Stimulated activated naive CD8-positive, alpha-beta T cell treated with anti-CD3 and anti-CD28 coated beads, Interleukin-15, Interleukin-2, amounts not matched to agents 100 U/mL and 50 U/mL, for 24 hours (primary cell): ENCODE measurements at places on chromosomes 3 and 15.

DNA sequence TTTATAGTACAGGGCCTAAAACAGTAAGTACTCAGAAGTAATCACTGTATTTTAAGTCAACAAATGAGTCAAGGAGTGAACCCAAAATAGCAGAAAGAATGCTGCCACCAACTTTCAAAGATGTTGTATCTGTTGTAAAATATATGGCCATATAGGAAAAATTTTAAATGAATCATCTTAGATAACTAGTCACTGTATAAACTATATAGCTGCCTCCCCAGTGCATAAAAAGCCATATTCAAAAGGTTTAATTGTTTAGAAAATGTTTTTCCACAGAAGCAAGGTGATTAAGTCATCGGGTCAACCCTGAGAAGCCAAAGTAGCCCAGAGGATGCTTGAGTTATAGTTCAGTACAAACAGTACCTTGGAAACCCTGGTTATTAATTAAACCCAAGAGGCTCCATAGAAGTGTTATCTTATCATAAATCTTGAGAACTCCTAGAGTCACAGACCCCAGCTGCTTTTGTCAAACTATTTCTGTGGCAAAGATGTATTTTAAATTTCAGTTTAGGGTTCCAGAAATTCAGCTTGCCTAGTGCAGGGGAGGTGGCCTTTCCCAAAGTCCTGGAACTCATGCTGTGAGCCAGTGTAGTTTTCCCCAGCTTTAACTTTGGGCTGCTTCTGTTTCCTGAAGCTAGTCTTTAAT lies 39.2 kb downstream of the MBNL1 start:
- DNase-seq, result no peak

- DNase-seq, result no peak
Measured at GRCh38 chr3:18079739-18080138, 337.3 kb upstream of the TBC1D5 start.

- DNase-seq, result peak; percentile 69
Measured at GRCh38 chr15:90845201-90845949, 23.0 kb upstream of the FURIN start.

DNA sequence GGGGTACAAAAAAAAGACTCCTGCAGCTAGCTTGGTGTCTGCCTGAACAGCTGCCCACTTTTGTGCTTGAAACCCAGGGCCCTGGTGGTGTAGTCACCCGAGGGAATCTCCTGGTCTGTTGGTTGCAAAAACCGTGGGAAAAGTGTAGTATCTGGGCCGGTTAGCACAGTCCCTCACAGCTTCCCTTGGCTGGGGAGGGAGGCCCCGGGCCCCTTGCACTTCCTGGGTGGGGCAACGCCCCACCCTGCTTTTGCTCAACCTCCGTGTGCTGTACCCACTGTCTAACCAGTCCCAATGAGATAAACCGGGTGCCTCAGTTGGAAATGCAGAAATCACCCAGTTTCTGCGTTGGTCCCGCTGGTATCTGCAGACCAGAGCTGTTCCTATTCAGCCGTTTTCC lies 211.7 kb upstream of the ZPLD1 start:
- DNase-seq, result no peak

DNA sequence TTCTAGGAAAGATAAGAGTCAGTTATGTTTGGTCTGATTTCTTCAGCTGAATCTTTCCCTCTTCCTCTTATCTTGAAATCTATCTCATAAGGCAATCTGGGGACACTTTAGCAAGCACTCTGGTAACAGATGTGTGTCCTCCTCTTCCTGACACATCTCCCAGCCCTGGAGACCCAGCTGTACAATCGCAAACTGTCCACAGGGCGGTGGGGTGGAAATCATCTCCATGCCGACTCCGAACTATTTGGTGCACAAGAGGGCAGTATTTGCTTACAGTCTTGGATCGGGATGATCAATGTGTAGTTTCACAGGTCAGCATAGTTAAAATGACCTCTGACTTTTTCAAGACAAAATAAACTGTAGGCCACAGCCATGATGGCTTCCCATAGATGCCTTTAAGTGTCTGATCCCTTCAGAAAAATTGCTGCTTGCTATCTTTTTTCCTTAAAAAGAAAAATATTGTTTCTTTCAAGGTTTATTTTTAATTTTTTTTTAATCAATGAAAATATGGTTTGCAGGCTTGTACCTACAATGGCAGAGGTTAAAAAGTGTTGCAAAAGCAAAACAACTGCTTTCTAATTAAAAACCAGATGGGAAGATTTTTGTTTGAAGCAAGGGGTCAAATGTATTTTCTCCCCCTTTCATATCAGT lies 17.7 kb downstream of the EEFSEC start:
- no peak for DNase-seq

DNA sequence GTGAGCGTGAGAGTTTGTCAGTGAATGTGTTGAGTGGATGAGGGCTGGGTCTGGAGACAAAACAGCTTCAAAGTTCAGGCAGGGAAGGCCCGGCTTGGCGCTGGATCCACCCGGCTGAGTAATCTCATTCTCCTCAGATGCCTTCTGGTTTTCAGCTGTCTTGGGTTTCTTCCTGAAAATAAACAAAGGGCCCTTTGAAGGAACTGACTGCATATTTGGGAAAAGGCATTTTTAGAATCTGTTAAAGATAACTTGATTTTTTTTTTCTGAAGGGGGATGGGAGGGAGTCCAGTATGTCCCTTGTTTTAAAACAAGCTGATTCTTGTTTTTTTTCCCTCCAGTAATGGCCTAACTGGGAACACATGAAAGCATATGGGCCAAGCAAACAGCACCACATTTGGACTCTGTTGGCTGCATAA lies 86.4 kb downstream of the TIGIT start:
- DNase-seq, result no peak

- no peak for DNase-seq
Measured at GRCh38 chr15:96551196-96551595, 220.7 kb downstream of the NR2F2 start.

DNA sequence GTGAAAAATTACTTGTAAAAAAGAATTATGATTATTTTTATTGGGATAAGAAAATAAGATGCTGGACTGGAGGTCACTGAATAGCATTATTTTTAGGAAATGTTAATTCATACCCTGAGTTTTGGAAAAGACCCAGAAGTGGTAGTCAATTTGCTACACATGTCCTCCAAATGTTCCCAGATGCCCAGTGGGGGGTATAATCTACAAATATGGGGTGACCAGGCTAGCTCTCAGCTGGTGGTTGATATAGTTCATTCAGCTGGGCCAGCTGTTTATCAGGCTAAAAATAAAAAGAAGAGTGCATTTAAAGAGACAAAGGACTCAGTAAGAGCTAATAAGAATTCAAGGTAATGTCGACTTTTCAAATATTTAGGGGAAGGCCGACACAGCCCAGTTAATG lies 402.0 kb upstream of the GOLIM4 start:
- DNase-seq, result no peak

GRCh38 chr3:52771334-52771681 lies 568 bp upstream of the NEK4 start:
- DNase-seq, result no peak

GRCh38 chr3:60226912-60227311 lies 1024.3 kb downstream of the FHIT start:
- DNase-seq, result no peak

DNA sequence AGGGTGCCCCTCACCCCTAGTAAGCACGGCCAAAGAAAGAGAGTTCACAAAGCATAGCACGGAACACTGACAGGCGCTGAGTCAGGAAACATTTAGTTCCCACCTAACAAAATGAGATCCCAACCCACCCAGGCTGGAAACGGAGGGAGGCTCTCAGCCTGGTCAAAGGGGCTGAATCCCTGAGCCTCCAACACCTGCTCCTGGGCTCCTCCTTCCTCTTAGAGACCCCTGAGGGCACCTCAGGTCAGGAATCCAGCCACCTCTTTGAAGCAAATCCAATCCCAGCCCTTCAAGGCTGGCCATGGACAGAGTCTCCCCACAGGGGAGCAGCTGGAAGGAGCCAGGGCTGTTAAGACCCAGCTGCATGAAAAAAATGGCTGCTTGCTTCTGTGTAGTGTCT lies 154.4 kb upstream of the HES1 start:
- DNase-seq, result no peak

- peak; percentile 20 for DNase-seq
Measured at GRCh38 chr15:66290518-66290917, 2.9 kb upstream of the DIS3L start.

DNA sequence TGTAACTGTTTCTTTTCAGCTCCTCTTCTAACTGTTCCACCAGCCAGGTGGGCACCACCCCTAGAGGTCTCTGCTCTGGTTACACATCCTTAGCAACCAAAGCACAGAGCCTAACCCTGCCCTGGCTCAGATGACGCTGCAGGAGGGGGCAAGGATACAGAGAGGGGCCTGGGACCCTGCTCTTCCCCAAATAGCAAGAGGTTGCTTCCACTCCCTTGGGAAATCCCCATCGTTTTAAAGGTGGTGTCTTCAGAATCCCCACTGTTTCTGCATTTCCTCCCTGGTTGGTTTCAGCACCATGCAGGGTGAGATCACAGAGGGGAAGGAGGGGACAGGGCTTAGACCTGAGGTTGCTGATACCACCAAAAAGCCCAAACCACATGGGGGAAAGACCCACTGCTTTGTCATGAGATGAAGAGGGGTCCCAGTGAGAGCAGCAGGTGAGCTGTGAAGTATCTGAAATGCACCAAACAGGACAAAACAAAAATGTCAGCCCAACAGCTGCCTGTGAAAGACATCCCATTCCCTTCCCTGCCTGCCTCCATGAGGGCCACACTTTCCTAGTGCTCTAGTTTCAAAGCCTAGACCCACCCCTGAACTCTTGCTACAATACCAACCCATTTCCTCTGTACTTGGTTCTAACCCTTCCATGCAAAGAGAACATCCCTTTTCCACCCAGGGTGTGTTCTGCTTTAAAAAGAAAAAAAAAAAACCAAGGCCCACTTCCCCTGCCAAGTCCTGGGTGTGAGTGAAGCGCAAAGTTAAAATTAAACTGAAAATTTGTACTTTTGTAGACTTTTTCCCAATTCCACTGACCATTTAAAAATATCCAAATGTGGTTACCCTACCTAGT lies 29.0 kb downstream of the ANP32A start:
- peak; percentile 68 for DNase-seq

DNA sequence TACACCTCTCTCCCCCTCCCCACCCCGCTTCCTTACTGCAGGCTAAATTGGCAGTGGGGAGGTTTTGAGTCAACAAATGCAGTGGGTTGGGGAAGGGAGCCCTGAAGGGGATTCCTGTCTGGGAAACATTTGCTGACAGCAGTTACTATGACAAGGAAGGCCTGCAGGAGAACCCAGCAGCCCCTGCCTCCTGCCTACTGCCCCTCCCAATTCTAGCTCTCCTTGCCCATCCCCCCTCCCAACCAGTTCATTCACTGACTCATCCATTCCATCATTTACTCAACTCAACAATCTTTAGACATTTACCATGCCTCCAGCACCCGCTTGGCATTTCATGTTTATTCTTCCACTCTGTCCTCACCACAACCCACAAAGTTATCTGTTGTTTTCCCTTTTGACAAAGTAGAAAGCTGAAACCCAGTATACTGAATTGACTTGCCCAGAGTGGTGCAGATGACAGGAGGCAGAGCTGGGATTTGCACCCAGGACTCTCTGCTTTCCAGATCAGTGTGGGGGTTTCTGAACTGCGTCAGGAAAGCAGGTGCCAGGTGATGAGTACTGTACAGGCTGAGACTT lies 75.0 kb downstream of the MAGEF1 start:
- DNase-seq, result peak; percentile 64

- DNase-seq, result no peak
Measured at GRCh38 chr3:32481791-32482631, 20.6 kb downstream of the CMTM6 start.

- DNase-seq, result no peak
Measured at GRCh38 chr15:71136159-71136783, 21.0 kb downstream of the THSD4 start.

DNA sequence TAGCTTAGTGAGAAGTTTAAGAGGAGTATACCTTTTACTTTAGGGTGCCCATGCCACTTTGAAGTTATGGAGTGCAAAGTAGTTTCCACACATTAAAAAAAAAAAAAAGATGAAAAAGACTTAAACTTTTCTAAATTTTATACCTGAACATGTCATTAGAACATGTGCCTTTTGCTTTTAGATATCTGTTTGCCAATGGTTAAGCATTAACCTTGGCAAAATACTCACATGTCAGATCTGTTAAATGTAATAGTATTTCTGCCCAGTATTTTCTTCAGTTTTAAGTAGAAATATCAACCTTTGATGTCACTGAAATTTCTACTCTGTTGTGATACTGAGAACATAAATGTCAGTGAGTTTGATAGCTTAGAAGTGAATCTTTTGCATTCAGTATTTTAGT lies 12.2 kb downstream of the ZFAND6 start:
- no peak for DNase-seq

- no peak for DNase-seq
Measured at GRCh38 chr3:33883951-33884561, 85.6 kb downstream of the PDCD6IP start.
